Hepatocyte (in vitro differentiated cells): ENCODE measurements at places on chromosomes 7 and 10. TPM values are rescaled to one million over a fixed set of nuclear protein-coding genes. Genes with fewer than 3 reads are reported as not detected.
A peak's percentile ranks its signal among the peaks of the same experiment; 100 is the strongest.

Gene AKR1D1
- total RNA-seq: 19.4 and 25.4 TPM in 2 replicates

Gene HOXA2
- total RNA-seq: 0.36 TPM in 1 of 2 replicates, not detected in the other

Gene NRAP
- total RNA-seq: not detected in 2 replicates

Gene MINDY3
- 28.9 and 37.6 TPM in 2 replicates for total RNA-seq

Gene TRIM50
- 7.5 and 9.8 TPM in 2 replicates for total RNA-seq

Gene DRGX
- not detected in 2 replicates for total RNA-seq

Gene CBX3
- 154 and 165 TPM in 2 replicates for total RNA-seq

Gene ACSM6
- not detected in 2 replicates for total RNA-seq

Gene OR2A12
- 0.24 and 1.0 TPM in 2 replicates for total RNA-seq

DNA sequence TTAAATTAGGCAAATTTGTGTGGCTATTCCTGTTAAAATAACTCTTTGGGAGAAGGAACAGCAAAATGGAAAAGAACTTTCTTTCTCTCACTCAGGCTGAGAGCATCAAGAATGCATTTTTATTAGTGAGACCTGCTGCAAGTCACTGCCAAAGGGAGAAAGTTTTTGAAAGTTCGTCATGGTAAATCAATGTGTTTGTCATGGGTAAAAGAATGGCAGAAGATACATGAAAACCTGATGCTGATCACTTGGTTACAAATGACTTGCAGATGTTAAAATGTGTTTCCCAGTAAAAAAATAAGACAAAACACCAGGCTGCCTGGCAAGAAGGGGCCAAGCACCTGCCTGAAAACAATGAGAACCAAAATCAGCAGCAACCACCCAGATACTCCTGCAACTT, 484.7 kb upstream of the NRP1 start:
- H3K36me3 ChIP-seq: no peaks in the 10 kb centered on the region
- no peaks in the 10 kb centered on the region for H3K27me3 ChIP-seq
- no peak for DNase-seq
- peaks cover 5% of the 10 kb centered on the region for H3K4me1 ChIP-seq

- H3K27ac ChIP-seq: no peak overlapping the region
- DNase-seq: no peak
- H3K36me3 ChIP-seq: no peaks in the 10 kb centered on the region
- H3K4me3 ChIP-seq: no peak overlapping the region
Measured at GRCh38 chr7:17907014-17907413, 33.3 kb downstream of the SNX13 start.

- peaks cover 28% of the 10 kb centered on the region for H3K4me1 ChIP-seq
- no peaks in the 10 kb centered on the region for H3K27me3 ChIP-seq
- peak within 1 kb of the TSS; percentile 76 for H3K4me3 ChIP-seq
- DNase-seq: peak; percentile 81
- H3K27ac ChIP-seq: peak within 1 kb of the TSS; percentile 92
Measured at GRCh38 chr10:97498841-97499560, at the start of gene UBTD1. TSS of gene UBTD1 (plus strand) at chr10:97498924. CDS start at chr10:97499204, 280 bp downstream.

GRCh38 chr7:36279926-36280315, 109.7 kb upstream of the ANLN start:
- H3K27ac ChIP-seq: peak overlapping the region; percentile 74
- no peaks in the 10 kb centered on the region for H3K36me3 ChIP-seq
- H3K27me3 ChIP-seq: no peaks in the 10 kb centered on the region
- H3K4me1 ChIP-seq: peaks cover 51% of the 10 kb centered on the region

DNA sequence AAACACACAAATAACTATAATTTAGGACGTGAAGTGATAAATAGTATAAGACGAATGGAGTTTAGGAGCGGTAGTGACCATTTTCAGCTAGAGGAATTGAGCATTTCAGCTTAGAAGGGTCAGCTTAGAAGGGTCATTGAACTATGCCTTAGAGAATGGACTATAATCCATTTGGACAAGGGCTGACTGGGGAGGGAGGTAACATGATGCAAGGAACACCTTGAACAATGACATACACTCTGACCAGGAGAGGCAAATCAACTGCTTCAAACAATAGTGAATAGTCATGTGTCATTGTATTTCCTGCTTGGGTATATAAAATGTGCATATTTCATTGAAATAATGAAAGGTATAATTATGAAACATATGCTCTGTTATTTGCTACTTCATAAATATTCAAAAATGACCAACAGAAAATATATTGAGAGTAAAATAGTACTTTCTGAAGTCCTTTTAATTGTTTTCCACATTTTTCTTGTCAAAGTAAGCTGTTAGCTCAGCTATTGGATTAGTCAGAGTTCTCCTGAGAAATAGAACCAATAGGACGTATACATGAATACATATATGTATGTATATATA, 40.5 kb upstream of the WASL start:
- no peak overlapping the region for H3K4me3 ChIP-seq
- DNase-seq: no peak
- peak overlapping the region; percentile 53 for H3K27ac ChIP-seq

- H3K27me3 ChIP-seq: no peaks in the 10 kb centered on the region
- no peaks in the 10 kb centered on the region for H3K36me3 ChIP-seq
- no peaks in the 10 kb centered on the region for H3K4me1 ChIP-seq
- H3K27ac ChIP-seq: no peak overlapping the region
- no peak for DNase-seq
Measured at GRCh38 chr7:30652698-30653641, 29.3 kb downstream of the CRHR2 start.

DNA sequence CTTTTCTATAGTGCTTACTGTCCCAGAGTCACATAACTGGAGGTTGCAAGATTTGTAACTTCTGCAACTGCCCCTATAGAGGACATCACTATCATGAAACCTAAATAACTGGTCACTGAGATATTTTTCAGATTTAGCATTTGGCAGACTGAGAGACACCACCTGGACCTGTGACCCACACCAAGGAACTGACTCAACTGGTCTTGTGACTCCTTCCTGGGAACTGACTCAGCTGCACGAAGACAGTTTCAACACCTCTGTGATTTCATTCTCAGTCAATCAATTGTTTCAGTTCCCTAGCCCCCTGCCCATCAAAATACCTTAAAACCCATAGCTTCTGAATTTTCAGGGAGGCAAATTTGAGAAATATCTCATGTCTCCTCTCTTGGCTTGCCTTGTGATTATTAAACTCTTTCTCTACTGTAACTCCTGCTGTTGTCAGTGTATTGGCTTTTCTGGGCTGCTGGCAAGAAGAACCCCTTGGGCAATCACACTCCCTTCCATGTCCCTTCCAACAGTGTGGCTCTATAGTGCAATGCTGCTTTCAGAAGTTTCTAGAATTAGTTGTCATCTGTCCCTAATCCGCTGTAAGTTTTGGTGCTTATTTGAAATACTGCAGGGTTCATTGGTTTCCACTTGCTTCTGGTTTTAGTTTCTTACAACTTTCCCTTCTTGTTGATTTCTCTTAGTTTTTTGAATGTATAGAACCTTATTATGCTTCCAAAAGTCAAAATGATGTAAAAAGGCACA, 127.8 kb upstream of the ADCY1 start:
- no peak overlapping the region for H3K4me3 ChIP-seq
- H3K36me3 ChIP-seq: no peaks in the 10 kb centered on the region
- no peak for DNase-seq
- no peaks in the 10 kb centered on the region for H3K4me1 ChIP-seq
- H3K27me3 ChIP-seq: no peaks in the 10 kb centered on the region
- H3K27ac ChIP-seq: no peak overlapping the region

DNA sequence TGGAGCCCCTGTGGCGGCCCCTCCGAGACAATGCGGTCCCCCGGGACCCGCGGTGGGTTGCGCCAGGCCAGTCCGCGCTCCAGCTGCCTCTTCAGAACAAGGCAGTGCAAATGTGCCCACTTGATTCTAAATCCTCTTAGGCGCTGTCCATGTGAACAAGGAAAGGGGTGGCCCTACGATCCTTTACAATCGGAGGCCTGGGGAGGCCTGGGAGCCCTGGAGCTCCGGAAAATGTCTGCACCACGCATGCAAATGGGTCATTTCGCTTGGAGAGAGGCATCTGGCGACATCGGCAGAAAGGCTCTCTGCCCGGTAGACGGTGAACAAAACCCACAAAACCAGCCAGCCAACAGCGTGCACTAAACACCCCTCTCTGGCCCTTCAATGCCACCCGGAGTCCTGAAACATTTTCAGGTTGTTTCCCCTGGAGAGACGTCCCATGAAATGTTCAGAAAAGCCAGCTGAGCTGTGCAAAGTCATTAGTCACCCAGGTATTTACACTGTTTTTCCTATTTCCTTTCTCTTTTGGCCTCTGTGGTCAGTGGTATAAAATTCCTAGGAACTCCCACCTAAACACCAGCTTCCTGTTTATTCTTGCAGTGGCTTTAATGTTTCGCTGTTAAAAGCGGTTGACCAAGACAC, 102.8 kb upstream of the ZNF438 start:
- H3K27ac ChIP-seq: peak overlapping the region; percentile 90
- H3K4me3 ChIP-seq: no peak overlapping the region
- peaks cover 21% of the 10 kb centered on the region for H3K4me1 ChIP-seq
- H3K36me3 ChIP-seq: no peaks in the 10 kb centered on the region
- H3K27me3 ChIP-seq: no peaks in the 10 kb centered on the region

GRCh38 chr7:73611017-73611555, 13.2 kb downstream of the MLXIPL start:
- no peaks in the 10 kb centered on the region for H3K36me3 ChIP-seq
- H3K4me3 ChIP-seq: no peak overlapping the region
- H3K4me1 ChIP-seq: no peaks in the 10 kb centered on the region
- DNase-seq: no peak
- H3K27me3 ChIP-seq: no peaks in the 10 kb centered on the region
- no peak overlapping the region for H3K27ac ChIP-seq

DNA sequence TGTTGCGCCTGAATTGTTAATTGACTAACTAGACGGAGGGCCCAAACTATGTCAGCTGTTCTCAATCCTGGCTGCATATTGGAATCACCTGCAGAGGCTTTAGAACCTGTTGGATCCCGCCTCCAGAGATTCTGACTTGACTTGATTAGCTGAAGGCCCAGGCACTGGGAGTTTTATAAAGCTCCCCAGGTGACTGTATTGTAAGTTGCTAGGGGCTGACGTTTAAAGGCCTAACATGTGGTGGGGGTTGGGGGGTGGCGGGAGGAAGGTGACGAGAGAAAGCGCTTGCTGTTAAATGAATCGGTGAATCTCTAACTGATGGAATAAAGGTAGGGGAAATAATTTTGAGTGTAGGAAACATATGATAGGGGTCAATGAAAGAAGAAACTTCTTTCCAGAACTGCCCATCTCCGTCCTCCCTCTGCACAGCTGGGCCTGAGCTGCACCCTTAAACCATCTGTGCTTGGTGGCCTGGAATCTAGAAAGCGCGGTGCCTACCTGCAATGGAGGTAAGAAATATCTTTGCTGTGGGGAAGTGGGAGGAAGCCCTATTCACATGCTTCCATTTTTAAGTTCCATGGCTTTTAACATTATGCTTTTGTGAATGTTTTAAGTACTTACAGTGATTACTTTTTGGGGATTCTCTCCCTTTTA, 225.0 kb upstream of the FAM3C start:
- no peaks in the 10 kb centered on the region for H3K27me3 ChIP-seq
- DNase-seq: no peak
- no peaks in the 10 kb centered on the region for H3K36me3 ChIP-seq
- no peak overlapping the region for H3K27ac ChIP-seq

GRCh38 chr7:28570113-28570969, 158.0 kb downstream of the CREB5 start:
- H3K36me3 ChIP-seq: no peaks in the 10 kb centered on the region
- H3K27ac ChIP-seq: no peak overlapping the region
- H3K4me3 ChIP-seq: no peak overlapping the region
- H3K27me3 ChIP-seq: peaks cover 6% of the 10 kb centered on the region
- H3K4me1 ChIP-seq: peaks cover 10% of the 10 kb centered on the region

DNA sequence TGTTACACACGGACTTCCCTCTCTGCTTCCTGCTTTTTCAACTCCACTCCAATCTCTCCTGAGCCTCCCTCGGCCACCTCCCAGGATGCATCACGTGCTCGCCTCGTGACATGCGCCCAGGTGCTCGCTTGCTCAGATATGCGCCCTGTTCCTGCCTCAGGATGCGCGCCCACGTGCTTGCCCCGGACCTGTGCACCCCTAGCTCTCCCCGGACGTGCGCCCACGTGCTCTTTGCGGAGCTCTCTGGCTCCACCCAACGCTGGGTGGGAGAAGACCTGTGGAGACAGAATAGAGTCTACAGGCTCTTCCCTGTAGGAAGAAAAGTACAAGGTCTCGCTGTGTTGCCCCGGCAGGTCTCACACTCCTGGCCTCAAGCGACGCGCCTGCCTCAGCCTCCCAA, 23.1 kb downstream of the PARD3 start:
- DNase-seq: no peak
- H3K27me3 ChIP-seq: no peaks in the 10 kb centered on the region
- peaks cover 14% of the 10 kb centered on the region for H3K4me1 ChIP-seq

GRCh38 chr10:79115302-79115701, 46.5 kb downstream of the ZMIZ1 start:
- no peak overlapping the region for H3K4me3 ChIP-seq
- no peaks in the 10 kb centered on the region for H3K36me3 ChIP-seq
- H3K4me1 ChIP-seq: peaks cover 61% of the 10 kb centered on the region
- H3K27ac ChIP-seq: peak overlapping the region; percentile 78
- DNase-seq: no peak

DNA sequence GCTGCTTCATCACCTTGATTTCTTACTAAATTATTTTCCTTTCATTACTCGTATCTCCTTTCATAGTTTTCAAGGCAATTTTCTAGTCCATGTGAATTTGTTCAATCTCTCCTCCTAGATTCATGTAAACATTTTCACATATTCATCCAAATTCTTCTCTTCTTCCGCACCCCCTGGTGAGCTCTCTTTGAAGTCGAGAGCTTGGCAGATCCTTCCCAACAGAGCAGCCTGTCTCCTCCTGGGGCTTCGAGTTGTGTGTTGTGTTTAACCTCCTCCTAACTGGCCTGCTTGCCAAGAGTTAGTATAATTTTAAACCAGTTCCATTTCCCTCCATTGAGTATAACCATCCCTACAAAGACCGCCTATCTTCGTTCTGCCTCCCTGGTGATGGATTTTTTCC, 272.4 kb upstream of the CELF2 start:
- H3K4me1 ChIP-seq: no peaks in the 10 kb centered on the region
- H3K27me3 ChIP-seq: no peaks in the 10 kb centered on the region
- no peak for DNase-seq
- H3K36me3 ChIP-seq: no peaks in the 10 kb centered on the region

DNA sequence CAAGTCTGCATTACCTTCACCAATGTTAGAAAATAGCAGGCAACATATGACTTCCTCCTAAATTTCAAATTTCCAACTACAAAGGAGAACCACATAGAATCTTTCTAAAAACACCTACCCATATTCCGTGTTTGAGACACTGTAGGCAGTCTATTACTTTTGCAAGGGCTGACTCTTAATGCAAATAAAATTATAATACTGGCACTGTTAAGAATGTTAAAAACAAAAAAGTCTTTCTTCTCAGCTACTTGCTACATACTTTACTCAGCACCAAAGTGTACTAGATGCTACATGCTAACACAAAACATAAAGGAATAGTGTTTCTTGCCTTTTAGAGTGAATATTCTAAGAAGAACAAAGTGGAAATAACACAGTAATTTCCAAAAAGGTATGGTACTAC, 65.4 kb downstream of the SRPK2 start:
- no peaks in the 10 kb centered on the region for H3K27me3 ChIP-seq
- H3K4me1 ChIP-seq: no peaks in the 10 kb centered on the region
- no peak overlapping the region for H3K27ac ChIP-seq
- H3K36me3 ChIP-seq: no peaks in the 10 kb centered on the region

DNA sequence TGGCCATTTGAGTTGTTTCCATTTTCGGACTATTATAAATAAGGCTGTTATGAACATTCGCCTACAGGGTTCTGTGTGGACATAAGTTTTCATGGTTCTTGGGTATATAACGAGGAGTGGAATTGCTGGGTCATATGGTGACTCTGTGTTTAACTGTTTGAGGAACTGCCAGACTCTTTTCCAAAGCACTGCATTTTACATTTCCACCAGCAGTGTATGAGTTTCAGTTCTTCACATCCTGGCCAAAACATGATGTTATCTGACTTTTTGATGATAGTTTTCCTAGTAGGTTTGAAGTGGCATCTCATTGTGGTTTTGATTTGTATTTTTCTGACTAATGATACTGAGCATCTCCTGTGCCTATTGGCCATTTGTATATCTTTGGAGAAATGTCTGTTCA, 5.4 kb downstream of the SUV39H2 start:
- H3K4me1 ChIP-seq: no peaks in the 10 kb centered on the region
- no peak overlapping the region for H3K27ac ChIP-seq
- no peak overlapping the region for H3K4me3 ChIP-seq
- no peak for DNase-seq
